ENCODE measurements at places on chromosomes 1 and 21.

DNA sequence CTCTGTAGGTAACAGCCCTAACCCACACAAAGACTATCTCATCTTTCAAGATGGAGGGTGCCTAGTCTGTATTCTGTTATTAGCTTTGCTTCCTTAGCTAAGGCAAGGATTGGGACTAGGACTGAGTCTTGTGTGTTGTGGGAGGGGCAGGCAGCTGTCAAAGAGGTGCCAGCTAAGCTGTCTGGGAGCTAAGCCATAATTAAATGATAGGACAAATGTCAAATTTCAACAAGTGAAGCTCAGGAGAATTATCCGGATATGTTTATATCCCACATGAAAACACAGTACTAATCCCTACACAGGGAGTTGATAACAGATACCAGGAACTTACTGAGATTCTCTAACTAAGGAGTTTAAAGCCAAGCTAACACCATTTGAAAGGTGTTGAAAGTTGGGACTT, 70.5 kb upstream of the NGF start:
- DNase-seq, result no peak

DNA sequence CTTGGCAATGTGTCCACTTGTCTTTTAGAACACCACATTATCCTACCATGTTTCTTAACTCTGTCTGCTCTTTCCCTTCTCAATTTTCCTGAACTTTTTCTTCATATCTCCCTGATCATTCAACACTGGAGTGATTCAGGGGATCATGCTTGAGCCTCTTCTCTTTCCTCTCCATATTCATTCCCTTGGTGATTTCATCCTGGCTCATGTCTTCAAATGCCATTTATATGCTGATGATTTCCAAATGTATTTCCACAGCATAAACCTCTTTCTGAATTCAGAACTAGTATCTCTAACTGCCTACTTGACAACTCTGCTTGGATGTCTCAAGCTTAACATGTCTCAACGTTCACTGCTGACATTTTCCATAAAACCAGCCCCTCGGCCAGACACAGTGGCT, 8.5 kb upstream of the IVL start:
- no peak for DNase-seq

DNA sequence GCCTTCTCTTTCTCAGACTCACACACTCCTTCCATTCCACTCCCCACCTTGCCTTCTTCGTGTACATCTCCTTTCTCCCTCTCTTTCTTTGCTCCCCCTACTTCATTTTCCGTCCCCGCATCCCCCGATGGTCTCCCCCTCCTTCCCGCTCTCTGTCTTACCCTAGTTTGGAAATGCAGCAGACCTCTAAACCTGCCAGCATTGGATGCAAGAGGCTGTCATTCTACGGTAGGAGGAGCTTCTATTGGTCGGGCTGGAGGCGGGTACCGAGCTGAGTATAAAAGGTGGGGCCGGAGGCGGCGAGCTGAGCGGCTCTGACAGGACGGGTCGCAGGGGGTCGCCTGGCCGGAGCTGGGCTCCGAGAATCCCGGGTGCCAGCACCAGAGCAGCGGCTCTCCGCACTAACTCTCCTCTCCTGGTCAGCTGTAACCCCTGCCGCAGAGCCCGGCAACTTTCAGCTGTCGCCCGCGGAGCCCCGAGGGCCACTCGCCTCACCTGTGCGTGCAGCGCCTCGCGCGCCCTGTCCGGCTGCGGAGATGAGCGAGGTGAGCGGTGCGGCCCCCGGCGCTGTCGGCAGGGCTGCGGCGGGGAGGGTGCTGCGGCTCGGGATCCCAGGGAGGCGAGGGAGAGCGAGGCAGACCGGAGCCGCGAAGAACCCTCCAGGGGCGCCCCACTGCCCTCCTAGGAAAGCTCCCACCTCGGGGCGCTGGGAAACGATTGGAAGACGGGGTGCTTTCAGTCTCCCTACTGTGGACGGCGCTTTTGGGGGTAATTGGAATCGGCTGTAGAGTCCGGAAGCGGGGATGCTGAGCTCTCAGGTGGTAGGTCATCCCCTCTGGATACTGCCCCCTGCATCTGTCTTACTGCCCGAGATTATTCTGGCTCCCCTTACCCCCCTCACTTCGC, at the start of gene PCP4L1:
Gene PCP4L1, plus strand, starts transcription at position 307 of the 906 bp plus-strand sequence. Its CDS starts 230 bp downstream, at position 537.
- peak; percentile 68 for DNase-seq

DNA sequence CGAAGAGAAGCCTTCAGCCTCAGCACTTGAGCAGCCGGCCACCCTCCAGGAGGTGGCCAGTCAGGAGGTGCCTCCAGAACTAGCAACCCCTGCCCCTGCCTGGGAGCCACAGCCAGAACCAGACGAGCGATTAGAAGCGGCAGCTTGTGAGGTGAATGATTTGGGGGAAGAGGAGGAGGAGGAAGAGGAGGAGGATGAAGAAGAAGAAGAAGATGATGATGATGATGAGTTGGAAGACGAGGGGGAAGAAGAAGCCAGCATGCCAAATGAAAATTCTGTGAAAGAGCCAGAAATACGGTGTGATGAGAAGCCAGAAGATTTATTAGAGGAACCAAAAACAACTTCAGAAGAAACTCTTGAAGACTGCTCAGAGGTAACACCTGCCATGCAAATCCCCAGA, 78.4 kb downstream of the PRDM2 start:
- DNase-seq, result no peak
